Adrenal gland (tissue), 19 donors: ENCODE measurements at places on chromosomes 16 and 17. TPM values are rescaled to one million over a fixed set of nuclear protein-coding genes. Genes with fewer than 3 reads are reported as not detected.

DNA sequence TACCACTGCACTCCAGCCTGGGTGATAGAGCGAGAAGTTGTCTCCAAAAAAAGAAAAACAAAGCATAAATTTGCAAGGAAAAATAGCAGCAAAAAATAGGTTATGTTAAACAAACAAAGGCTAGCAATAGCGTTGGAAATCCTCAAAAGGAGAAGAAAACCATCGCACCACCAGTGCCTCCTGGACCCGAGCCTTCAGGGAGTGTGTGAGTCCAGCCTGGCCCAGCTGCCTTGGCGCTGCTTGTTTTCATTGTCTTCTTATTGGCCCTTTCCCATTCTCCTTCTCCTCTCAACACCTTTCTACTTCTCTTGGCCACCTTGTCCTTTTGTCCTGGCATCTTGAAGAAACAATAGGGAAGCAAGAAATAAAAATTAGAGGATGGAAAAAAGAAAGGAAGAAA, 4.5 kb upstream of the UBALD2 start:
- H3K4me3 ChIP-seq, result no peak overlapping the region
- no peak for DNase-seq
- no peaks in the 10 kb centered on the region for H3K27me3 ChIP-seq
- peaks cover 15% of the 10 kb centered on the region for H3K4me1 ChIP-seq

- no peak overlapping the region for H3K27ac ChIP-seq
- H3K36me3 ChIP-seq, result no peaks in the 10 kb centered on the region
- no peaks in the 10 kb centered on the region for H3K4me1 ChIP-seq
- peaks cover 19% of the 10 kb centered on the region for H3K27me3 ChIP-seq
Observed at GRCh38 chr17:14926526-14927122, 338.5 kb downstream of the PMP22 start.

PDXDC1 gene
- 58.6 TPM for total RNA-seq

BCL6B gene
- 4.9 TPM for total RNA-seq

GRCh38 chr17:59638553-59638952, 18.9 kb downstream of the CLTC start:
- peaks cover 90% of the 10 kb centered on the region for H3K4me1 ChIP-seq
- H3K27ac ChIP-seq, result no peak overlapping the region
- no peaks in the 10 kb centered on the region for H3K36me3 ChIP-seq
- no peaks in the 10 kb centered on the region for H3K27me3 ChIP-seq

DNA sequence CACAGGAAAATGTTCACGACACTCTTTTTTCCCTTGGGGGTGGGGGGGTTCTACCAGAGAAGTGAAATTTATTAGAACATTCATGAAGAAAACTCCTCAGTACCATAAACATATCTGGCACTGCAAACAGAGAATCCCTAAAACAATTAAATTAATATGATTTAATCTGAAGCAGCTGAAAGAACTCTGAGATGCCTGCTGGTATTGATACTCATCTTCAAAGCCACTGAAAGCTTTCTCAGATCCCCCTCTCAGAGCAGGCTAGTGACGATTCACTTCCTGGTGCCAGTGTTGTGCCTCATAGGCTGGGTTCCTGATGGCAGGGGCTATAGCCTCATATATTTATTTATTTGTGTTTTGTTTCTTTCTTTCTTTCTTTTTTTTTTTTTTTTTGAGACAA, 52.7 kb downstream of the MYH10 start:
- H3K36me3 ChIP-seq, result no peaks in the 10 kb centered on the region
- no peak overlapping the region for H3K27ac ChIP-seq
- no peak overlapping the region for H3K4me3 ChIP-seq

DNA sequence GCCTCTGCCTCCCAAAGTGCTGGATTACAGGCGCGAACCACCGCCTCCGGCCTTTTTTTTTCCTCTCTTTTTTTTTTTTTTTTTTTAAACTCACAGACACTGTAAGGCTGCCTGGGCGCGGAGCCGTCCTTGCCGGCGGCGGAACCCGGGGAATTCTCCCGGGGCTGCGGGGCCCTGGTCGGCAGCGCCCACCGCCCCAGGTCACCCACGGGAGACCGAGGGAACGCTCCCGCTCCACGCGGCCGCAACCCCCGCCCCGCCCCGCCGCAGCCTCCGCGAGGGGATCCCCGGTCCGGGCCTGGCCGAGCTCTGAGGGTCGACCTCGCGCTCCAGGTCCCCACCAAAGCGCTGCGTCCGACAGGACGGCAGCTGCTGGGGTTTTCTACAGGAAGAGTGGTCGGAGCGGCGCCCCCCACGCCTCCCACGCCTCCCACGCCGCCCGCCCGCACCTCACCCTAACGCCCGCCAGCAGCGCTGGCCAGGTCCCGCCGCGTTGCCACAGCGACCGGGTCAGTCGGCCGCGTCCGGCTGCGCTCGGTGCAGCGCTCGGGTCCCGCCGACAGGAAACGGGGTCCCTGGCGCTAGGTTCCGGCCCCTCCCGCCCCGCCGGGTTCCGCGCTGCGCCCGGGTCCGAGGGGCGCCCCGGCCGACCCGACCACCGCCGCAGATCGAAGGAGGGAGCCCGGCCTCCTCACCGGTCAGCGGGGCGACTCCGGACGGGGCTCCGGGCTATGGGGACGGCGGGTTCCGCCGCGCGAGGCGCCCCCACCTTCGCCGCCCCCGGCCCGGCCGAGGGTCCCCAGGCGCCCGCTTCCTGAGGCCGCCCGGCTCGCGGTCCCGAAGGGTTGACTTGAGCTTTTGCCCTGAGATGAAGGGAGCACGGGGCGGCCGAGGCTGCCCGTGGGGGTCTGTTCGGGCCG, at the start of gene CCDC57:
CCDC57 (minus strand) TSS at position 512 of the 920 bp plus-strand sequence. CDS start 10,898 bp downstream, outside the sequence.
- peak within 1 kb of the TSS; percentile 91 for H3K4me3 ChIP-seq
- no peaks in the 10 kb centered on the region for H3K36me3 ChIP-seq
- H3K27ac ChIP-seq, result peak within 1 kb of the TSS; percentile 81
- H3K4me1 ChIP-seq, result peaks cover 35% of the 10 kb centered on the region

DNA sequence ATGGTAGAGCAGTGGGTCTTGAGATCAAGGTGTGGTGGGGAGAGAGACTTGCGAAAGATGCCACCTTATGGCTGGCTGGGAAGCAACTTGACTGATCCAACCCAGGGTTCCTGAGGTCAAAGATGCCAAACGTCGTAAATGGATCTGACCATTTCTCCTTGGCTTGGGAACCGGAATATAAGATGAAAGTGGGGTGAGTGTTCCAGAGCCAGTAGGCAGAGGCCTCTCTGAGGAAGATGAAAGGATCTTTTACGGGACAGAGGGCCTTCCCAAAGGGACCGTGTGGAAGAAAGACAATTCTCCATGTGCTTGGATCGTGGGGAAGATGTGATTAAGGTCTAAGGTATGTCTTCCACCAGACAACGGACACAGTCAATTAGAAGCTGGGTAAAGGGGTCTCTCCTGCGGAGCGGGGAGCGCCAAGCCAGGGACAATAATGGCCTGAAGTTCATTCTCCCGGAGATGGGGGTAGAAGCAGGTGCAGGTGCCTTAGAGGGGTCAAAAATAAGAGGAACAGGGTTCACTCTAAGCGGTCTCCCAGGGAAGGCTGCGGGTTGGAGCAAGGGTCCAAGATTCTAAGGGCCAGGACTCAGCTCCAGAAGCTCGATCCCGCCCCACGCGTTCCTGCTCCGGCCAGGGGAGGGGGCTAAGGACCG, 800 bp downstream of the FXR2 start:
- DNase-seq, result no peak
- peaks cover 50% of the 10 kb centered on the region for H3K4me1 ChIP-seq
- no peak overlapping the region for H3K27ac ChIP-seq
- no peaks in the 10 kb centered on the region for H3K27me3 ChIP-seq
- peaks cover 10% of the 10 kb centered on the region for H3K36me3 ChIP-seq

GRIN2C gene
- total RNA-seq, result 5.9 TPM

DNA sequence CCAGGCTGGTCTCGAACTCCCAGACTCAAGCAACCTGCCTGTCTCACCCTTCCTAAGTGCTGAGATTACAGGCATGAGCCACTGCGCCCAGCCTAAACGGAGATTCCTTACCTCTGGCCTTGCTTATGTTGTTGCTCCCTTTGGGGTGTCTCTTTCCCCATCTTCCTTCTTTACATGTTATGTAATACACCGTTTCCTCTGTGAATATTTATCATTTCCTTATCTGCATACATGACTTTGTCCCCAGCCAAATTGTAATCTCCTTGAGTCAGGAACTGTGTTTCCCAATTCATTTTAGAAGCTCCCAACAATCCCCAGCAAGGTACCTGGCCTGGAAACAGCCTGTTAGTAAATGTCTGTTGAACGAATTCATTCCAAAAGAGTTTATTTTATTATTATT, 15.7 kb downstream of the COPZ2 start:
- no peak overlapping the region for H3K4me3 ChIP-seq
- H3K27me3 ChIP-seq, result no peaks in the 10 kb centered on the region
- H3K36me3 ChIP-seq, result no peaks in the 10 kb centered on the region
- DNase-seq, result no peak
- no peak overlapping the region for H3K27ac ChIP-seq

DNA sequence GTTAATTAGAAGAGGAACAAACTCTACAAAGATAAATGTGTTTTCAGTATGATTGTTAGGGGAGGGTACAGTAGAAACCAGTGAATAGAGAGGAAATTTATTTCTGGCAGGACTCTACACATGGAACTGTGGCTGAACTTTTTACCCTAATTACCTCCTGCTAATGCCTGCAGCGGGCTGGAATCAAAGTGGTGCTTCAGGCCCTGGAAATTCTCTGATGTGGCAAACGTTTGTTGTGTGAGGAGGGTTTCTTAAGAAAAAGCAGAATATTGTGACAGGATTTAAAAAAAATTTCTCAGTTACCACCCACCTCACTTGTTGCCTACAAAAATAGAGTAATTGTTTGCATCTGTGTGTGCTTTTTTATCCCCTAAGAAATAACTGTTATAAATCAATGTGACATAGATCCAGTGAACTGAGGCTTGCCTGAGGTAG, 154.5 kb downstream of the BCAS3 start:
- no peaks in the 10 kb centered on the region for H3K36me3 ChIP-seq
- H3K4me3 ChIP-seq, result no peak overlapping the region
- no peaks in the 10 kb centered on the region for H3K27me3 ChIP-seq
- H3K27ac ChIP-seq, result no peak overlapping the region
- peaks cover 9% of the 10 kb centered on the region for H3K4me1 ChIP-seq
- no peak for DNase-seq

DNA sequence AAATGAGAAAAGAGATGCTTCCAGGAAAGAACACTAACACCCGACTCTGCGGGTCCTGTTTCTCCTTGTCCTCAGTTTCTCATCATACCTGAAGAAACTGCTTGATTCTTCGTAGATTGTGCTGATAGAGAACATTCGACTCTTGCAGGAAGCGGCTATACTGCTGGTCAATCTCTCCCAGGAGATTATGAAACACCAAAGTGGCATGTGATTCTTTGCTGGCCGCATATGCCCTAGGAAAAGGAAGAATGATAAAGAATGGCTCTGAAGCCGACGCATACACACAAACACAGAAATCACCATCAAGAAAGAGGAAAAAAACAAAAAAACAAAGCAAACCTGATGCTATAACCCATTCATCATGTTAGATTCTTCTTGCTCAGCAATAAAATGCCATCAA, 41.8 kb downstream of the STAT3 start:
- H3K4me1 ChIP-seq, result peaks cover 50% of the 10 kb centered on the region
- no peak overlapping the region for H3K27ac ChIP-seq
- no peak for DNase-seq
- H3K27me3 ChIP-seq, result no peaks in the 10 kb centered on the region
- peaks cover 51% of the 10 kb centered on the region for H3K36me3 ChIP-seq

BCAR1 gene
- total RNA-seq, result 74.9 TPM

OSGIN1 gene
- total RNA-seq, result 44.5 TPM

DNA sequence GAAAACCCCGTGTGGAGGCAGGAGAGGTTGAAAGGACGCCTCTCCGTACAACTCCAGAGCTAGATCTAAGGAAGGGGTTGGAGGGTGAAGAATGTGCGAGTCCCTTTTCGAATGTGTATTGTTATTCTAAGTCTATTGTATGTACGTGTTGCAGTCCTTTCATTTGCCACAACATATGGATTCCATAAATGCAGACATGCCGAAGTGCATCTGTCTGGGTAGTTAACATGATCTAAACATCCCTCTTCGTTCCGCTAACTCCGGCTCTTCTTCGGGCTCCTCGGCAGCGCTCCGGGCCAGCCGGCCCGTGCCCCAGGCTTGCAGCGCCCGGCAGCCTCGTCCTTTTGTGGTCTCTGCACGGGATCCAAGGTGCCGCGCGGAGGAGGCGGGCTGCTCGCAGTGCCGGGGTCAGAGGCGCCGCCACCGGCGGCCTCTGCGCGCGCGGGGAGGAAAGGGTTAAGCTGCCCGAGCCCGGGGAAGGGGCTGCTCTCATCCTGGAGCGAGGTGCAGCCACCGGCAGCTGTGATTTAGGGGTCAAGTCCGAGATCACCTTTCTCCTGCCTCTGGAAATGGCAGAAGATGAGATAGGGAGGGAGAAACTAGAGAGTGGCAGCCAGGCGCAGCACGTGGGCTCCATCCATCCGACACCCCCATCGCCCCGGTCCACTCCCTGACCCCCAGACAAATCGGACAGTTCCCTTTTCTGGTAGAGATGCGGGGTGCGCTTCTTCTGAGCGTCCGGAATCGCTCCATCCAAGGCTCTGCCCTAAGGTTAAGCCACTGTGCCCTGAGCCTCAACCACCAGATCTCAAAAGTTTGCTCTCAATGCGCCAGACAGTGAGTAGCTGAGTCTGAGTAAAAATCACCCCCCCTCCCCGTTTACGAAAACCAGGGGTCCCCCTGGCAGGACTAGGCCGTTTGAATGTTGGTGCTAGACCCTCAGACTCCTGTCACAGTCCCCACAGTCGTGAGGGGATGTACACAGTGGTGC, 15.1 kb upstream of the ZFHX3 start:
- H3K36me3 ChIP-seq, result no peaks in the 10 kb centered on the region
- DNase-seq, result no peak
- no peak overlapping the region for H3K4me3 ChIP-seq

GRCh38 chr17:72751746-72752145, 340.7 kb downstream of the SLC39A11 start:
- H3K27me3 ChIP-seq, result no peaks in the 10 kb centered on the region
- no peak overlapping the region for H3K27ac ChIP-seq
- no peak overlapping the region for H3K4me3 ChIP-seq
- no peaks in the 10 kb centered on the region for H3K4me1 ChIP-seq
- DNase-seq, result no peak

- H3K36me3 ChIP-seq, result peaks cover 5% of the 10 kb centered on the region
- peaks cover 14% of the 10 kb centered on the region for H3K4me1 ChIP-seq
- H3K4me3 ChIP-seq, result no peak overlapping the region
- H3K27ac ChIP-seq, result no peak overlapping the region
Observed at GRCh38 chr16:70651524-70651923, 5.2 kb downstream of the IL34 start.

DNA sequence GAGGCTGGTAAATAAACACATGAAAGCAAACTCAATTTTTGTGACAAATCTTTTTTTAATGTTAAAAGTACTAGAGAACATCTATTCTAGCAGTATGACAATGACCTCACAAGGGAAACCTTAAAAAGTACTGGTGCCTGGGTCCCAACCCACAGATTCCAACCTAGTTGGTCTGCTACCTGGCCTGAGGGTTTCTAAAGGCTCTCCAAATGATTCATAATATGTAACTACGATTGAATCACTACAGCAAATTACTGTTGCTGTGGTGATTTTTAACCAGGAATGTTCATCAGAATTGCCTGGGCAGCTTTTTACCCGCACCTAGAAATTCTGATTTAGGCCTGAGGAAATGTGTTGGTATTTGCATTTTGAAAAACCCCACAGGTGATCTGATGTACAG, 26.1 kb downstream of the CDR2 start:
- no peaks in the 10 kb centered on the region for H3K27me3 ChIP-seq
- no peak overlapping the region for H3K4me3 ChIP-seq
- no peak overlapping the region for H3K27ac ChIP-seq
- no peaks in the 10 kb centered on the region for H3K36me3 ChIP-seq
- H3K4me1 ChIP-seq, result no peaks in the 10 kb centered on the region
- DNase-seq, result no peak
